ENCODE measurements at places on chromosomes 7 and 10.

- no peak for DNase-seq
These were observed 32.2 kb upstream of the GLI3 start for GRCh38 chr7:42269161-42269560.

DNA sequence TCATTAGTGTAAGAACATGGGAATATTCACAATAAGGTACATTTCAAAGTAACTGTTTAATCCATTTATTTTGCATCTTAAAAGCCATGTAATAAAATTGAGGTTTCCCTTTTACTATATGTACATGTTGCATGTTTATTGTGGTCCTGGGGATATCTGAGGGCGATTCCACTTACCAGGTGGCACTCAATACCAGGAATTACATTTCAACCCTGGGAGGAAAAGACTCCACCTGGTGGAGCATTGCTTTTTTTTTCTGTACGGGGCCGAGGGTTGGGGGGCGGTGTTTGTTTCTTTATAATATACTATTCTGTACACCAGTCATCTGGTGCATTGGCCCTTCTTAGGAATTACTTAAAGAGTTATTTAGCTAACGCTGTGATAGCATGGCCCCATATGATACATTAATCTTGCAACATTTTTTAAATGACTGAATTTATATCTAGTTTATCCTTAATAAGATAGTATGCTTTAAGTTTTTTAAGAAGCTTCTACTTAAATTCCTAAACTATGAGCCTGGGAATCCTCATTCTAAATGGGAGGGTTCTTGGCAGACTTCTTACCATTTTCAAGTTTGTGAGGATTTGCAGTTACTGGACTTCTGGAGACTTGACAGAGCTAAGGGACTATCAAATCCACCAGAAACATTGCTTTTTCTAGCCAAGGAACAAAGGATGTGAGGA is 7.2 kb upstream of the HGF start:
- no peak for DNase-seq

GRCh38 chr10:14111208-14111607 is 219.5 kb downstream of the FRMD4A start:
- DNase-seq = no peak

DNA sequence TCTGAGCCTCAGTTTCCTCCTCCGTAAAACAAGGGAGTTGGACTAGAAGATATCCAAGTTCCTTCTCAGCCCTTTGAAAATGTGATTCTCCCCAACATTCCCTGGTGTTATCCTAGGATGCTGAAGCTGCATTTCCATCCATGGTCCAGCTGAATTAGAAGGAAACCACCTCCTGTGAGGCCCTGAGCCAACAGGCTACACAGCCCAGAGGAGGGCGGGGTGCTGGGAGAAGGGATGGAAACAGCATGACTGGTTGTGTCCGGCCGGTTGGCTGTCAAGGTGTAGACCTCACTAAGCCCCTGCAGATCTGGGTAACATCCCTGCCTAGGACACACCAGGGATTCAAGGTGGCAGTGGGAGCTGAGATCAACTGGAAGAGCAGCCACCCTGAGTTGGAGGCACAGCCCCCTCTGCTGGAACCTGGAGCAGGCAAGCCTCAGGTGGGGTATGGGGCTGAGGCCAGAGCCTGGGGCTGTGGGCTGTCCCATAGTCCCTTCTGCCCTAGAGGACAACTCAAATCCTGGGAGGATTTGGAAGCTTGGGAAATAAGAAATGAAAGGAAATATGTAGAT is 72.0 kb downstream of the PAX2 start:
- DNase-seq = no peak

GRCh38 chr7:24580283-24580946 is 7.2 kb downstream of the PALS2 start:
- DNase-seq = no peak

DNA sequence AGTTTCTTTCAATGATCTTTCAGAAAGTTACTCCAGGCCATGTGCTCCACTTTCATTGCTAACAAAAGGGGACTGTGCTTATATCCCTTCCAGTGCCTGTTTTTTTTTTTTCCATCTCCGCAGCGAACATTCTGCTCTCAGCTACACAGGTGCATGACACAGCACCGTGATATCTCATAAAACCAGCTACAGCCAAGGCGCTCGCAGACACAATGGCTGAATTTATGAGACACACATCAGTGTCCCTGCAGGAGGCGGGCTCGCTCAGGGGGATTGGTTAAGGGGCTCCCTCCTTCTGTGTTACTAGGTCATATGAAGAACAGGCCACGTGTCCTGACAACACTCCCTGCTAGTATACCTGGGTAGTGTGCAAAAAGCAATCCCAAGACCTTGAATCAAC is 245.5 kb downstream of the SKAP2 start:
- DNase-seq = no peak

- no peak for DNase-seq
These were observed 141.6 kb upstream of the NPS start for GRCh38 chr10:127407551-127407950.

- DNase-seq = no peak
These were observed 438.0 kb upstream of the CELF2 start for GRCh38 chr10:10579709-10580108.

Measured in right lobe of liver (tissue), 6 donors.